ENCODE measurements at places on chromosomes 2 and 18. TPM values are rescaled to one million over a fixed set of nuclear protein-coding genes. Genes with fewer than 3 reads are reported as not detected.

- DNase-seq, result no peak
Measured at GRCh38 chr2:179274749-179275148, 10.1 kb upstream of the SESTD1 start.

GRCh38 chr2:106272216-106272807, 78.2 kb upstream of the UXS1 start:
- no peak for DNase-seq

GRCh38 chr2:145286716-145287275, 766.9 kb upstream of the ZEB2 start:
- peak; percentile 15 for DNase-seq

GRCh38 chr18:669077-669476, 11.6 kb downstream of the TYMS start:
- DNase-seq, result no peak

DNA sequence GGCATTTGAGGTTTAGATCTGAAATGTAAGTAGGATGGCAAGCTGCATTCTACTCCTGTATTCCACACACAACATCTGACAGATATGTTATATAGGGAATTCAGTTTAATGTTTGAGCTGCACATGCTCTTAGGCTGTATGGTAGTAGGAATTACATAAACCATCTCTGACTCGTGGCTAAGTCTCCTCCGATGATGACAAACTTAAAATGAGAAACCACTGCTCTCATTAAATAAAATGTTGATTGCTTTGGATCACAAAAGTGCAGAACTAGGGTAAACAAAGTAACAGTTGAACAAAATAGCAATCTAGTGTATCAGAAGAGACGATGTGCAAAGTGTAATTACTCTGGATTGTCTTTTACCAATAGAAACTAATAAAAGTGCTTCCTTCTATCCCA, 50.1 kb upstream of the WDR75 start:
- no peak for DNase-seq

DNA sequence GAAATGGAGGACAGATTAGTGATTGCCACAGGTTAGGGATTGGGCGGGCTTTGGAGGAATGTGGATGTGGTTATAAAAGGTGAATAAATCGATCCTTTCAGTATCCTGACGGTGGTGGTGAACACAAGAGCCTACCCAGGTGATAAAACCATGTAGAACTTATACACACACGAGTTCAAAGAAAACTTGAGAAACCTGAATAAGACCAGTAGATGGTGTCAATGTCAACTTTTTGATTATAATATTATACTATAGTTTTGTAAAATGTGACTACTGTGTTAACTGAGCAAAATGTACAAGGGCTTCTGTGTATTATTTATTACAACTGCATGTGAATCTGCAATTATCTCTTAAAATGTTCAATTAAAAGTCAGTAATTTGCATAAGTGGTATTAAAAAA, 136.3 kb downstream of the ERBB4 start:
- DNase-seq, result no peak

DNA sequence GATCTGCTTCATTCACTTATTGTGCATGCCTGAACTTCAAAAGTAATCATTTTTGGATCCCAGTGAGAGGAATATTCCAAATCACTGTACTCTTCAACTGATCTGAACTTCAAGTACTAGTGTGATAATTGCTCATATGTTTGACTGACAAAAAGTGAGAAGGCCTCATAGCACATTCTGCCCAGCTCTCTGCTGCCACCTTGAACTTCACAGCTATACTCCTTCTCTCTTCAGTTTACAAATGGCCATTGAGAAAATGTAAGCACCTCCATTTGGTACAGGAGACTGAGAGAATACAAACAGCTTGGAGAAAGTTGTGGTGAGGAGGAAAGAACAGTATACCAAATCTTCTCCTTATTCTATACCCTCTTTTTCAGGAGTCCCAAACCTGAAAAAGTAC, 946.0 kb upstream of the CHAC2 start:
- DNase-seq, result no peak

DNA sequence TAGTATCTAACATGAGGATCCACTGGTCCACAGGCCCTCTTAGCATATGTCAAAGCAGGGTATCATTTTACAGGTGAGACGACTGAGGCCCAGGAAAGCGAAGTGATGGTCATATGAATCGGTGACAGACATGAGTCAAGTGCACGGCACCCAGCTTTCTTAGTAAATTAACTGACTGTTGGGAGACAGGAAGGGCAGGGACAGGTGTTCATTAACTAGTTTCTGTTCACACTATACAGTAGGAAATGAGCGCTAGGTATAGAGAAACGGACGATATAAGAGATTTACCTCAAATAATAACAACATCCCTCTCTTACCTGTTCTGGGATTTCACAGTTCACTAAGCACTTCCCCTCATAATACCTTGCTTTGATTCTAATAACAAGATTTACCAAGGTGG, 1.7 kb upstream of the SMARCAL1 start:
- no peak for DNase-seq

- peak; percentile 87 for DNase-seq
Measured at GRCh38 chr2:91477731-91478672, 2786.5 kb downstream of the RPIA start.

- peak; percentile 52 for DNase-seq
Measured at GRCh38 chr2:21175895-21176646, 52.3 kb downstream of the TDRD15 start.

GRCh38 chr2:25821225-25822056, 56.8 kb downstream of the ASXL2 start:
- peak; percentile 8 for DNase-seq

GRCh38 chr2:27060323-27060722, 8.9 kb downstream of the AGBL5 start:
- no peak for DNase-seq

GRCh38 chr2:173884025-173884802, 81.0 kb downstream of the SP3 start:
- peak; percentile 68 for DNase-seq

GRCh38 chr2:70775141-70775540, 7.1 kb upstream of the ADD2 start:
- no peak for DNase-seq

DNA sequence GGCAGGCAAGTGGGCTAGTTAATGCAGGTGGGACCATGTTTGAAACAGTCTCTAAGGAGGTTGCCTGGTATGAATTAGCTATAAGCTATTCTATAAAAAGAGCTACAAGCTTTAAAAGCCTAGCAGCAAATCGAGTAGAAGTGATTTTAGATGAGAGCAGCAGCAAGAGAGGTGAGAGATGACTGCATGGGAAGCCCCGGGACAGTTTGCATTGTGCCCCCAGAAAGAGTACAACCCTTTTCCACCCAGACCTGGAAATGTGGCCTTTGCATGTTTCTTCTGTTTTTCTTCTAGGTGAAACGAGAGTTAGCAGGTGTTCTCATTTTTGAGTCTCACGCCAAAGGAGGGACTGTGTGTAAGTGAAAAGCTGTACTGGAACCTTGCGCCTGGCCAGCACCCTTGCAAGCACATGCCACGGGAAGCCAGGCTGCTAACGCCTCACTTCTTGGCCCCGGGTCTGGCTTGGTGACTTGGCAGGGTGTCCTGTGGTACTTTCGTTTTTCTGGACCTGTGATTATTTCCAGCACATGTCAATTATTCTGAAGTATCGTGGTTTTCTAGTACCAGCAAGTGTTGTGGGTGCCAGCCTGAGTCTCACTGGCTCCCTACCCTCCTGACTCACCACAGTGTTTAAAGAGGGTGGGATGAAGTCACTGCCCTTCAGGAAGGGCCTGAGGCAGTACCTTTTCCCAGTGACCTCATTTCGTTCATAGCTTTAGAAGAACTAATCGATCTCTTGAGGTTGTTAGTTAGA, 90.3 kb upstream of the MAP3K20 start:
- peak; percentile 73 for DNase-seq

DNA sequence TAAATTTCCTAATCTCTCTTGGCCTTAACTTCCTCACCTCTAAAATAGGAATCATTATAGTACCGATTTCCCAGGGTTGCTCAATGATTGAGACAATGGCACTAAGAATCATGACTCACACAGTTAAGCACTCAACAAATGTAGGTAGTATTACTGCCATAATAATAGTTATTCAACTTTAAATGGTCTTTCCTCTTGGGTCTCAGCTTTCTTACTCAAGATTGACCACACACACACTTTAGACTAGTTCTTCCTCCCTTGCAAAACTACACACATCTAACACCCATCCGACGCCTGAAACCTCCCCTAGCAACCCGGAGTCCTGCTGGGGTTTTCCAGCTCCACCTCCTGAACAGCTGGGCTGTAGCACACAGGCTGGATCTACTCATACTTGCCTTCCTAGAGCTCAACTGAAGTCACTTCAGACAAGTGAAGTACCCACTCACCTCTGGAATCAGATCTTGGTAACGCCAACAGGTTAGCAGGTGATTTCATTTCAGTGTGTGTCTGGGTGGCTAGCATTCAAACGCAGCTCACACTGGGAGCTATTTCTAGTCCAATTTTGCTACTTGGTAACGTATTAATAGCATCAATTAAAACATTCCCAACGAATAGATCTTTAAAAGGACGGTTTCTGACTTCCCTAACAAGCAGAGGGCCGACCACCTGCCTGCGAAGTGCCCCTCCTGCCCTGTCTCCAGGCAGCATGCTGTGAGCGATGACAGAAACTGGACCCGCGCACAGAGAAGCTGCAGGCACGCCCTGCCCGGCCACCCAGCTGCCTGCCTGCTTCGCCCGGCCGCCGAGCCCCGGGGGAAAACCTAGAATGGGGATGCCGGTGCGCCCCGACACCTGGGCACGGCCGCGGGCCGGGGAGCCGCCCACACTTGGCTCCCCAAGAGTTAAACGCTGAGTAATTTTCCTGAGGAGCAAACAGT, 1.1 kb downstream of the UXS1 start:
- DNase-seq, result peak; percentile 67

DNA sequence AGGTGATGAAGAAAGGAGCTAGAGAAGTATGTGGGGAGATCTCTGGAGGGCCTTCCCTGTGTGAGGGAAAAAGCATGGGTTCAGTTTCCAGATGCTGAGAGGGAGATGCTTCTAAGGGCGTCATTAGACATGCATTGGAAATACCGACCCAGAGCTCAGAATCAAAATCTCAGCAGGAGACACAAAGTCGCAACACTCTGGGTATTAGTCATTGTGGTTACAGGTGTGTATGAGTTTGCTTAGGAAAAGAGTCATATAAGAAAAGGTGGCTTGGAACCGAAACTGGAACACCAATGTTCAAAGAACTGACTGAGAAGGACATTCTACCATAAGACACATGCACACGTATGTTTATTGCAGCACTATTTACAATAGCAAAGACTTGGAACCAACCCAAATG, 477.1 kb downstream of the FBXO15 start:
- DNase-seq, result no peak

Gene RIOK3
- 30.1 TPM for polyA plus RNA-seq

Gene CAB39
- polyA plus RNA-seq, result 39.1 TPM

Gene SUCLG1
- polyA plus RNA-seq, result 789 TPM

Gene GALNT13
- not detected for polyA plus RNA-seq

Gene NTSR2
- not detected for polyA plus RNA-seq

Gene PLGLB2
- polyA plus RNA-seq, result 1.3 TPM

Gene CDK5R2
- polyA plus RNA-seq, result not detected

Data from kidney (tissue), 22 donors.